ENCODE measurements at places on chromosomes 3 and 15. TPM values are rescaled to one million over a fixed set of nuclear protein-coding genes. Genes with fewer than 3 reads are reported as not detected.

Gene EXD1
- 0.54 TPM for total RNA-seq

DNA sequence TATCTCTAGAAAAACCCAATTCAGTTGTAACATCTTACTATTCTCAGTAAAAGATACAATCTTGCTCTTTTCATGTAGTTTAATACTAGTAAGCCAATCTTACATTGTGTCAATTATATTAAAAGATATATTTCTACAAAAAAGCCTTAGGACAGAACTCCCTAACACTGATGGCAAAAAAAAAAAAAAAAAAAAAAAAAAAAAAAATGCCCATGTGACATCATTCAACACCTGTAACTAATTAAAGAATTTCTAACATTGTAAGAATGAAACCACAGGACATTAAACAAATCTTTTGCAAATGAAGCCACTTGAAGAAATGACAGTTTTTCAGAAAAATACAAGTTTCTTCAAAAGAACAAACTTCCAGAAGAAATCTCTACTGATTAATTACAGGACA, 119.8 kb downstream of the SUCLG2 start:
- H3K27me3 ChIP-seq = no peaks in the 10 kb centered on the region
- no peak overlapping the region for H3K4me3 ChIP-seq
- no peak overlapping the region for H3K27ac ChIP-seq
- DNase-seq = no peak

DNA sequence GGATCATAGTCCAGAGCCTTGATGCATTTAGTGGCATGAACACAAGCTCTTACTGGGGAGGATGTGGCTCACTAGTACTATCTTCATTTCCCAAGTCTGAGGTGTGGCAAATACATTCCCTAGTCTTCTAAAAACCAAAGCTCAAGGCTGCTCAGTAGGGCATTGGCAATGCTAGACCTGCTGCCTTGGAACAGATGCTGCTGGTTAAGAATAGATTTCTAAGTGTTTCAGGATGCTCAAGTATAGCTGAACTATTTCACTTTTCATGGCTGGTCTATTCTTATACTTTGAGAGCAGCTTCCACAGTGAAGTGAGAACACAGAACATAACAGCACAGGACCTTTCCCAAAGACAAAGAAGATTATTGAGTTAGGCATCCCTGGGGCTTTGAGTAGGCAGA, 178.8 kb downstream of the CHST2 start:
- H3K27ac ChIP-seq = no peak overlapping the region
- H3K4me3 ChIP-seq = no peak overlapping the region
- H3K4me1 ChIP-seq = no peaks in the 10 kb centered on the region
- DNase-seq = no peak

Gene STAB1
- total RNA-seq = 1.9 TPM

DNA sequence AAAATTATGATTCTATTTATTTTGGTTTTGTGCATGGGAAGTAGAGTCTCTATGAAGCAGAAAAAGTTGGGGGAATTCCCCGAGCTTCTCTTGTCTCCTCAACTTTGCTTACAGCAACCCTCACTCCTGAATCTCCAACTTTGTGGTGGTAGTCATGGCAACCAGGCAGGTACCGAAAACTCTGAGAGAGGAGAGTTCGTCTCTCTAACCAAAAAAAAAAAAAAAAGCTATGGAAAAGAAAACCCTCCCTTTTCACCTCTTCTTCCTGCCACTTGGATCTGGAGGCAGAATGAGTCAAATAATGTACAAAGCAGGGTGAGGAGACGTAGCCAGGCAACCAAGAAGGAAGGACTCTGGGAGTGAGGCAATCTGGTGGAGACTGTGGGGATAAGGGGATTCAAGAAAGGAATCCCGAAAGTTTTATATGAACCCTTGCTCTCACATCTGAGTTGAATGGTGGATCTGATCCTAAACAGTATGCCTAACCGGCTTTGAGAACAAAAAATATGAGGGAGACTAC, 108.1 kb downstream of the PLOD2 start:
- H3K27me3 ChIP-seq = no peaks in the 10 kb centered on the region
- H3K4me1 ChIP-seq = 0 out of 2 replicates have a peak, but pooled peaks cover 2% of the 10 kb centered on the region
- H3K4me3 ChIP-seq = no peak overlapping the region
- H3K27ac ChIP-seq = no peak overlapping the region
- no peak for DNase-seq

Gene GOLGA8Q
- not detected for total RNA-seq

Gene TRPM1
- total RNA-seq = not detected

Gene RETNLB
- total RNA-seq = not detected

- no peaks in the 10 kb centered on the region for H3K36me3 ChIP-seq
- no peak overlapping the region for H3K27ac ChIP-seq
- H3K27me3 ChIP-seq = no peaks in the 10 kb centered on the region
- no peaks in the 10 kb centered on the region for H3K4me1 ChIP-seq
- DNase-seq = no peak
Observed at GRCh38 chr3:86654806-86655460, 336.0 kb downstream of the VGLL3 start.

DNA sequence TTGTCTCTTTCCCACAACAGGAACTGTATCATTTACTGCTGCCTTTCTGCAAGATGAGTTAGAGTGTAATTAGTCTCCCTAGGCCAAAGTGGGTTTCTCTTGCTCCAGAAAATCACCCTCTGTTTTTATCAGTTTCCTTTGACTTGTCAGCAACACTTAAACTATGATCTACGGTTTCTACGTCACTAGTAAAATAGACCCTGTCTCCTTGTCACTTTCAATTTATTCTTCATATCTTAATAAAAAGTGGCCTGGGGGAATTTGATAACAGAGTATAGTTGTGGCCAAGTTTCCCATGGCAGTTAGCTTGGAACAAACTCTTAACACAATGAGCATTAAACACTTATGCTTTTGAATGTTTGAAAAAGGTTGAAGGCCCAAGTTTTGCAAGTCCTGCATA, 79.6 kb downstream of the CGNL1 start:
- H3K4me1 ChIP-seq = no peaks in the 10 kb centered on the region
- no peak overlapping the region for H3K27ac ChIP-seq
- no peak overlapping the region for H3K4me3 ChIP-seq
- no peaks in the 10 kb centered on the region for H3K27me3 ChIP-seq
- DNase-seq = no peak

Gene MRAS
- 16.2 TPM for total RNA-seq

Gene AMIGO3
- 2.9 TPM for total RNA-seq

- no peak overlapping the region for H3K27ac ChIP-seq
- H3K36me3 ChIP-seq = no peaks in the 10 kb centered on the region
- no peak for DNase-seq
- no peaks in the 10 kb centered on the region for H3K27me3 ChIP-seq
Observed at GRCh38 chr3:140157161-140157560, 222.2 kb downstream of the CLSTN2 start.

DNA sequence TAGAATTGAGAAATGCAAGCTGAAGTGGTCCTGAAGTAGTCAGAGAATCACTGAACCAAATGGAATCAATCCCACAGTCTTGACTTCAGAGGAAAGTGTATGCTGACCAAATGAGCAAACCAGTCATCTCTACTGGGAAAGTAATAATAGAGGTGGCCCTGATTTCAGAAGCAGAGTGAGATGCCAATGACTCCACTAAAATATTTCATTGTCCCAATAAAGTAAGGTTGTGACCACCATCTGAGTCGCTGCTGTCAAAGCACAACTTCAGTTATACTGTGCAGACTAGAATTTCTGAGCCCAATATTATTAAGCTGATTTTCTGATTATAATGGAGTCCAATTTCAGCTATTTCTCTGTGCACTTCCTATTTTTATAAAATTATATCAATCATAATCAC, 334.4 kb upstream of the THBS1 start:
- H3K27me3 ChIP-seq = no peaks in the 10 kb centered on the region
- H3K36me3 ChIP-seq = no peaks in the 10 kb centered on the region
- H3K27ac ChIP-seq = no peak overlapping the region
- no peaks in the 10 kb centered on the region for H3K4me1 ChIP-seq

Gene GATA2
- total RNA-seq = 0.40 TPM

GRCh38 chr3:161540594-161540993, 44.0 kb downstream of the OTOL1 start:
- DNase-seq = no peak
- H3K27me3 ChIP-seq = no peaks in the 10 kb centered on the region
- H3K27ac ChIP-seq = no peak overlapping the region
- H3K36me3 ChIP-seq = no peaks in the 10 kb centered on the region

DNA sequence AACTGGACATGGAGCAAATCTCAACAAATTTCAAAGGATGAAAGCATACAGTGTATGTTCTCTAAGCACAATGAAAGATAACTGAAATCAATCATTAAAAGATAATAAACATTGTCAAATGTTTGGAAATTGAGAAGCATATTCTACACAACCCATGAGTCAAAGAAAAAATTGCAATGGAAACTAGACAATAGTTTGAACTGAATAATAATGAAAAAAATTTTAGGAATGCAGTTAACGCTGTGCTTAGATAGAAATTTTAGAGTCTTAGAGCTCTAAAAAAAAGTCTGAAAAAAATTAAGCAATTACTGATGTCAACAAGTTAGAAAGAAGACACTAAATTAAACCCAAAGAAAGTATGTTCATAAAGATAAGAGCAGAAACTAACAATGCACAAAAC, 15.5 kb downstream of the RABL3 start:
- no peaks in the 10 kb centered on the region for H3K4me1 ChIP-seq
- no peak for DNase-seq
- no peaks in the 10 kb centered on the region for H3K36me3 ChIP-seq
- no peaks in the 10 kb centered on the region for H3K27me3 ChIP-seq

Gene PLCB2
- 9.4 TPM for total RNA-seq

GRCh38 chr15:55879181-55879580, 114.2 kb downstream of the NEDD4 start:
- no peak overlapping the region for H3K27ac ChIP-seq
- no peaks in the 10 kb centered on the region for H3K27me3 ChIP-seq
- no peak for DNase-seq

Gene IL1RAP
- total RNA-seq = 2.7 TPM

Gene CP
- 2.6 TPM for total RNA-seq

- H3K4me1 ChIP-seq = no peaks in the 10 kb centered on the region
- no peak for DNase-seq
Observed at GRCh38 chr3:178259703-178260102, 276.5 kb upstream of the KCNMB2 start.

- DNase-seq = no peak
- H3K36me3 ChIP-seq = no peaks in the 10 kb centered on the region
- no peak overlapping the region for H3K4me3 ChIP-seq
- H3K27me3 ChIP-seq = peaks cover 26% of the 10 kb centered on the region
- H3K4me1 ChIP-seq = no peaks in the 10 kb centered on the region
Observed at GRCh38 chr3:46695177-46695961, 1.9 kb upstream of the ALS2CL start.

- H3K27me3 ChIP-seq = no peaks in the 10 kb centered on the region
- no peaks in the 10 kb centered on the region for H3K36me3 ChIP-seq
- peaks cover 14% of the 10 kb centered on the region for H3K4me1 ChIP-seq
- H3K27ac ChIP-seq = no peak overlapping the region
Observed at GRCh38 chr3:66010739-66011655, 27.7 kb downstream of the MAGI1 start.

GRCh38 chr3:35670408-35670965, 31.2 kb downstream of the ARPP21 start:
- H3K4me3 ChIP-seq = no peak overlapping the region
- DNase-seq = no peak
- no peaks in the 10 kb centered on the region for H3K4me1 ChIP-seq

Gene PDIA3
- total RNA-seq = 655 TPM

DNA sequence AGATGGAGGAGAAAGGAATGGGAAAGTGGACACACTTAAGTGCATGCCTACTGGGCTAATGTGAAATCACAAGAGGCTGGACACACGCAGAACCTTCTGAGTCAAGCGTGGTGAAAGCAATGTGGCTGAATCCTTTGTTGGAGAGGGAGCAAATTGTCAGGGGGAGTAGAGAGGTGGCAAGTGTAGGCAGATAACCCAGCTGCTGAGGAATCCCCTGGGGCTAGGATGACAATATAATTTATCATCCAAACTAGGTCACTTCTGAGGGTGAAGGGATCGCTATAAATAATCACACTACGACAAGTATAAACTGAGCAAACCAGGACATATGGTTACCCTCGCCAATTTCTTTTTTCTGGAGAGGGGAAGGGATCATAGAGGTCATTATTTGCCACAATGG, 28.7 kb downstream of the TAMM41 start:
- H3K4me1 ChIP-seq = no peaks in the 10 kb centered on the region
- no peaks in the 10 kb centered on the region for H3K27me3 ChIP-seq
- no peak overlapping the region for H3K27ac ChIP-seq
- DNase-seq = no peak

Gene SPTSSB
- total RNA-seq = 33.4 TPM

Gene BCHE
- 1.9 TPM for total RNA-seq

Gene MCTP2
- 3.4 TPM for total RNA-seq

- no peaks in the 10 kb centered on the region for H3K27me3 ChIP-seq
- no peak overlapping the region for H3K4me3 ChIP-seq
- no peak overlapping the region for H3K27ac ChIP-seq
- DNase-seq = no peak
Observed at GRCh38 chr3:112767177-112767576, 79.5 kb downstream of the CD200R1L start.

DNA sequence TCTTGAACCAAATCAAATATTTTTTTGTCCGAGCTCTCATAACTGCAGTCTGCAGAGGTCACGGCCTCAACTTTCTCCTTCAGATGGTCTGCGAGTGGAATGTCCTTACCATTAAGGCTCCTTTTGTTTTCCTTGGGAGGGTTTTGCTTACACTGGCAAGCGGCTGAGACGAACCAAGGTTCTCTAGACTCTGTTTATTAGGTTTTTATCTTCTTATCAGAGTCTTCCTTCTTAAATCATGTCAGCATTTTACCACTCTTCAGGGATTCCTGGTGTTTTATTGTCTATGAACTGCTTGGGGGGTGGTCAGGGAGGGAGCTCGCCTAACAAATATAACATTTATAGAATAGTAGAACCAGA, 773.7 kb upstream of the NR2F2 start:
- H3K4me1 ChIP-seq = no peaks in the 10 kb centered on the region
- H3K36me3 ChIP-seq = no peaks in the 10 kb centered on the region
- H3K27me3 ChIP-seq = no peaks in the 10 kb centered on the region
- no peak overlapping the region for H3K4me3 ChIP-seq
- no peak for DNase-seq

GRCh38 chr3:172776049-172776717, 25.7 kb downstream of the ECT2 start:
- H3K4me3 ChIP-seq = no peak overlapping the region
- H3K36me3 ChIP-seq = peaks cover 7% of the 10 kb centered on the region

DNA sequence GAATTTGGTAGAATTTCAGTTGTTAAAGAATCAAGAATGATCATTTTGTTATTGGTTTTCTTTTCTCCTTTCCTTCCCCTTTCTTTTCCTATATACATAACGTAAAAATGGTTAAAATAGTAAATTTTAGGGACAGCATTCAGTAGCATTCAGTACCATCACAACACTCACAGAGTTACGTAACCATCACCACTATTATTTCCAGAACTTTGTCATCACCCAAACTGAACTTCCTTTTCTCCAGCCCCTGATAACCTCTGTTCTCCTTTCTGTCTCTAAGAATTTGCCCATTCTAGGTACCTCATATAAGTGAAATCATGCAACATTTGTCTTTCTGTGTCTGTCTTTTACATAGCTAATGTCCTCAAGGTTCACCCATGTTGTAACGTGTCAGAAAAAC, 165.3 kb downstream of the AKAP13 start:
- H3K36me3 ChIP-seq = no peaks in the 10 kb centered on the region
- no peaks in the 10 kb centered on the region for H3K27me3 ChIP-seq
- no peak overlapping the region for H3K4me3 ChIP-seq
- no peak for DNase-seq
- no peak overlapping the region for H3K27ac ChIP-seq

Gene MASP1
- 3.2 TPM for total RNA-seq

GRCh38 chr15:87981969-87982368, 274.6 kb downstream of the NTRK3 start:
- no peak for DNase-seq
- H3K36me3 ChIP-seq = no peaks in the 10 kb centered on the region
- no peaks in the 10 kb centered on the region for H3K4me1 ChIP-seq
- no peaks in the 10 kb centered on the region for H3K27me3 ChIP-seq
- no peak overlapping the region for H3K27ac ChIP-seq
